ENCODE measurements at places on chromosomes 1 and 21. TPM values are rescaled to one million over a fixed set of nuclear protein-coding genes. Genes with fewer than 3 reads are reported as not detected.

BSND gene
- total RNA-seq = 0.30 TPM

ALPL gene
- 187 TPM for total RNA-seq

CFHR1 gene
- total RNA-seq = not detected

- DNase-seq = no peak
Observed at GRCh38 chr1:230948301-230948700, 30.4 kb downstream of the TTC13 start.

- no peak for DNase-seq
Observed at GRCh38 chr1:23742670-23743286, 493 bp upstream of the ELOA start.

Measured in H7 (cell line).